ENCODE measurements at places on chromosomes 5 and 9. TPM values are rescaled to one million over a fixed set of nuclear protein-coding genes. Genes with fewer than 3 reads are reported as not detected.
A peak's percentile ranks its signal among the peaks of the same experiment; 100 is the strongest.

DNA sequence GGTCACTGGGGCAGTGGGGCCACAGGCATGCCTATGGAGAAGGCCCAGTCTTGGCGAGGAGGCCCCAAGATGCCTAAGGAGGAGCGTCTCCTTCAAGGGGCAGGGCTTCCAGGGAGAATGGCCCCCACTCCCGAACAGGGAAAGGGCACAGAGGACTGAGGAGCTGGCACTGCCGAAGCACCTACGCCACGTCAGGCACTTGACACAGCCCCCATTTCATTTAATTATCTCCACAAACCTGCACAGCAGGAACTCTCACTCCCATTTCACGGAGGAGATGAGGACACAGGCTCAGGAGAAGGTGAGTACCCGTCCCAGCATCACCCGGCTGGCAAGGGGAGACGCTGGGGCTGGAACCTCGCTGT is 26.0 kb downstream of the EGR1 start:
- H3K27me3 ChIP-seq = no peaks in the 10 kb centered on the region
- DNase-seq = no peak
- H3K36me3 ChIP-seq = no peaks in the 10 kb centered on the region
- H3K4me3 ChIP-seq = peak overlapping the region; percentile 54
- no peak overlapping the region for H3K27ac ChIP-seq
- peaks cover 44% of the 10 kb centered on the region for H3K4me1 ChIP-seq

- no peaks in the 10 kb centered on the region for H3K4me1 ChIP-seq
- H3K27ac ChIP-seq = no peak overlapping the region
- no peaks in the 10 kb centered on the region for H3K36me3 ChIP-seq
- no peak overlapping the region for H3K4me3 ChIP-seq
These were observed 72.3 kb upstream of the ANXA1 start for GRCh38 chr9:73079326-73079725.

GRCh38 chr9:79551586-79551985 is 20.2 kb upstream of the TLE4 start:
- no peaks in the 10 kb centered on the region for H3K27me3 ChIP-seq
- no peaks in the 10 kb centered on the region for H3K36me3 ChIP-seq
- no peaks in the 10 kb centered on the region for H3K4me1 ChIP-seq
- no peak for DNase-seq

DNA sequence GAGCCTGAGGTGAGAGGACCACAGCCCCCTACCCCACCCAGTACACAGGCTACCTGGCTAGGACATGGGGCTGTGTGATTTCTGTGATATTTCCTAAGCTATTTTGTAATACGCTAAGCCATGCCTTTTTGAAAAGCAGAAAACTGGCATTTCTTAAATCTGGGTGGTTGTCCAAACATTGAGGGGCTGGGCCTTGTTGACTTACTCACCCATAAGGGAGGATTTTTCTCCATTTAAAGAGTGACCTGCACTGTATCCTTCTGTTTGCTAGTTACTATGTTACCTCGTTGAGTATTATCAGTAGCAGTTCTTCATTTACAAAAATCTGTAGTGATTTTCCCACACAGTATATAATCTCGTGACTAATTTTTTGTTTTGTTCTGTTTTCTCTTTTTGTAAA is 117.5 kb upstream of the OTULINL start:
- H3K36me3 ChIP-seq = peaks cover 3% of the 10 kb centered on the region
- H3K4me3 ChIP-seq = no peak overlapping the region
- 0 out of 2 replicates have a peak, but pooled peaks cover 4% of the 10 kb centered on the region for H3K4me1 ChIP-seq
- peak overlapping the region; percentile 58 for H3K27ac ChIP-seq

GRCh38 chr5:142403583-142403982 is 78.8 kb upstream of the SPRY4 start:
- no peaks in the 10 kb centered on the region for H3K27me3 ChIP-seq
- no peak for DNase-seq
- no peak overlapping the region for H3K4me3 ChIP-seq
- no peak overlapping the region for H3K27ac ChIP-seq
- H3K4me1 ChIP-seq = peaks cover 7% of the 10 kb centered on the region

Gene ARID3C
- total RNA-seq = not detected

GRCh38 chr9:12166518-12166917 is 526.7 kb upstream of the TYRP1 start:
- H3K4me1 ChIP-seq = no peaks in the 10 kb centered on the region
- DNase-seq = no peak
- H3K4me3 ChIP-seq = no peak overlapping the region
- H3K27ac ChIP-seq = no peak overlapping the region

DNA sequence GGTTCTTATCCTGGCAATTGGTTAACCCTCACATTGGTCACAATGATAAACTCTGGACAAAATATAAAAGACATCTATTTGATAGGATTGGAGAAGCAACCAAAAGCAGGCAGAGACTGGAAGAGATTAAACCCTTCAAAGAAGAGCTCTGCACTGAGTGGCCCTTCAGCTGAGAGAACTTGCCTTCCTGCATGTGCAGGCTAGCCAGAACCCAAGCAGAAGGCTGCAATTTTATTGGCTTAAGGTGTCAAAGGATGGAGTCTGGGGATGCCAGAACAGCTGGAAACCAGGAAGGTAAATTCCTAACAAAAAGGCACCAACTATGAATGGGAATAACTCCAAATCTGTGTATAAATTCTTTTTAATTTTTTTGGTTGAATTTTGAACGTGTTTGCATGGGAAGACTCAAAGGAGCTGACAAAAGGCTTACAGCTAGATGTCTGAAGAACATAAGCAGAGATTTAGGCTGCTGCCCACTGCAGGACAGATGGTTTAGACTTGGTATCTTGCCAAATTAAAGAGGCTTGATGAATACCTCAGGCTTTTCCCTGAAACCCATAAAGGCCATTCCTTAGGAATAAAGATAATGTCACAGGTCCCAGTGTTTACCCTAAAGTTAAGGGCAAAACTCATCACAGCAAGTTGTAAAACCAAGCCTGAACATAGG is 66.3 kb downstream of the NR2F1 start:
- H3K4me3 ChIP-seq = no peak overlapping the region
- no peak overlapping the region for H3K27ac ChIP-seq
- peaks cover 7% of the 10 kb centered on the region for H3K4me1 ChIP-seq
- H3K27me3 ChIP-seq = no peaks in the 10 kb centered on the region
- no peaks in the 10 kb centered on the region for H3K36me3 ChIP-seq

DNA sequence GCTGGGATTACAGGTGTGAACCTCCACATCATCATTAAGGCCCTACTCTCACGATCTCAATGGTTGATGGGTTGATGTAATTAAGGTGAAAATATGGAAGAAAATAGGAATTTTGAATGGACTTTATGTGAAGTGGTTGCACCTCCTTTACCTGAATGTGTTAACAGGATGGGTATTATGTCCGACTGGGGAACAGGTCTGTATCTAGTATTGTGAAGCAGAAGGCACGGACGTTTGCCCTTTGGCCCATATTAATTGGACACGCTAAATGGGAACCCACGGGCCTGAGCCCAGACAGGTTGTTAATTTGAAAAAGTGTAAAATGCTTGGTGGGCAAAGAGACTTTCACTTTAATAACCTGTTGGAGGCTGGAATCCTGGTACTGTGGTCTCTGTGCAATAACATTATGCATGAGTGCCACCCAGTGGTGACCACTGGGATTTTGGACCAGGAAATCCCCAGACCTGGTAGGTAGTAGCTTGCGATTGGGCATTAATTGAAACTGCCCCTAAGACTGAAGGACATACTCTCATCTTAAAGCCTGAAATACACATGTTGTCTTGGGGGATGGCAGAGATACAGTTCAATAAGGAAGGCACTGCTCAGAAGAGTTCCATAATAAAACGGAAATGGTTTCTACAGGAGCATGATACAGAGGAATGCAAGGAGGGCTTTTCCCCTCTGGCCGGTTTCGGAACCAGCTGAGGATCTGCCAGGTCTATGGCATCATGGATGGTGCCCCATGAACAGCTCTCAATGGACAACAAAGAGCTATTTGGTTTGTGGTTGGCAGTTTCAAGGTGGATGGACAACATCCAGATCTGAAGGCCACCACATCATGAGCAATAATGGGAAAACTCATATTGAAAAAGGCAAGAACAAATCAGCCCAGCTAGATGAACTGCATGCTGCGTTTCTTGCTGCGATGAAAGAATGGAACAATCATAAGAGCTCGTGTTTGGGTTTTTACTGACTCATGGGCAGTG is 26.2 kb upstream of the BICD2 start:
- no peaks in the 10 kb centered on the region for H3K27me3 ChIP-seq
- H3K4me3 ChIP-seq = no peak overlapping the region

Gene GKAP1
- total RNA-seq = 1.1 TPM

Gene CCNH
- 39.4 TPM for total RNA-seq

Gene FCHO2
- total RNA-seq = 20.6 TPM

Gene TSLP
- total RNA-seq = not detected

Gene MLANA
- not detected for total RNA-seq

Gene CD72
- 0.95 TPM for total RNA-seq

Gene ARSK
- 5.5 TPM for total RNA-seq

GRCh38 chr9:22079873-22080341 is 70.8 kb upstream of the CDKN2B start:
- H3K4me1 ChIP-seq = peaks cover 10% of the 10 kb centered on the region
- H3K4me3 ChIP-seq = no peak overlapping the region

DNA sequence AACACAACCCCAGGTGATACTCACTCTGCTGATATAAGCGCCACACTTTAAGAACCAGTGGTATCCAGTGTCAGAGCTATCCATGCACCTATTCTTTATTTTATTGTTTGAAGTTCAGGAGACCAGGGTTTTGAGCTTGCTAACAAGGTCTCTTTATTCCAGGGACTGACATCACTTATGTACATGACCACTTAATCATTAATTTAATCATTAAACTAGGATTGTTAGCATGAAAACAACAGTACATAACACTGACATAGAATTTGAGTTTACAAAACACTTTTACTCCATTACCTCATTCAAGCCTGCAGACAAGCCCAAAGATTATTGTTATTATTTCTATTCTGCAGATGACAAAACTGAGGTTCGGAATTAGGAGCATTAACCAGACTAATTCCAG is 151.4 kb upstream of the IQGAP2 start:
- no peak overlapping the region for H3K27ac ChIP-seq
- no peaks in the 10 kb centered on the region for H3K27me3 ChIP-seq

DNA sequence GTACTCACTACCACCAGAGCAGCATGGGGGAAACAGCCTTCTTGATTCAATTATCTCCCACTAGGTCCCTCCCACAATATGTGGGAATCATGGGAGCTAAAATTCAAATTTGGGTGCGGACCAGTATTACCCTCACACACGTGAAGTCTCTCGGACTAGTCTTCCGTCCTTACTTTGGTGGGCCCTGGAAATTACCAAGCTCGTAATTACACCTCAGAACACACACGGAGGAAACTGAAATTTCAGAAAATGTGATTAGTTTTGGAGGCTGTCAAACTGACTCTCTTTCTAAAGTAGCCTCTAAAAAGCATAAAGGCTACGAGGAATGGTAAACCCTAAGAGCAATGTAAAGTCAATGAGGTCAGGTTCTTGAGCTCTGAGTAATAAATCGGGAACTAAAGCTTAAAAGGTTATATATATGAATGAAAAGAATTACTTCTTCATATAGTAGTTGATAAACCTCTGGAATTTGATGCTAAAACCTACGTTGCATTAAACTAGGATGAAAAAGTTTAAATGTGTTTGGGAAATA is 842 bp upstream of the FEM1C start:
- H3K4me1 ChIP-seq = peaks cover 20% of the 10 kb centered on the region
- DNase-seq = no peak
- H3K4me3 ChIP-seq = peak overlapping the region; percentile 37
- H3K27ac ChIP-seq = peak overlapping the region; percentile 93
- H3K27me3 ChIP-seq = no peaks in the 10 kb centered on the region

Gene DIMT1
- total RNA-seq = 31.8 TPM

GRCh38 chr9:14205463-14205862 is 108.5 kb downstream of the NFIB start:
- no peak overlapping the region for H3K4me3 ChIP-seq
- DNase-seq = no peak
- no peaks in the 10 kb centered on the region for H3K4me1 ChIP-seq
- H3K27ac ChIP-seq = no peak overlapping the region

GRCh38 chr9:118659011-118659410 is 710.2 kb downstream of the BRINP1 start:
- no peaks in the 10 kb centered on the region for H3K27me3 ChIP-seq
- no peaks in the 10 kb centered on the region for H3K36me3 ChIP-seq
- no peak for DNase-seq
- H3K4me1 ChIP-seq = no peaks in the 10 kb centered on the region
- no peak overlapping the region for H3K4me3 ChIP-seq

GRCh38 chr5:172800088-172800551 is 29.1 kb upstream of the DUSP1 start:
- peaks cover 7% of the 10 kb centered on the region for H3K4me1 ChIP-seq
- no peak overlapping the region for H3K27ac ChIP-seq
- no peaks in the 10 kb centered on the region for H3K36me3 ChIP-seq
- H3K27me3 ChIP-seq = no peaks in the 10 kb centered on the region
- peak; percentile 31 for DNase-seq

Gene INSL6
- total RNA-seq = not detected

DNA sequence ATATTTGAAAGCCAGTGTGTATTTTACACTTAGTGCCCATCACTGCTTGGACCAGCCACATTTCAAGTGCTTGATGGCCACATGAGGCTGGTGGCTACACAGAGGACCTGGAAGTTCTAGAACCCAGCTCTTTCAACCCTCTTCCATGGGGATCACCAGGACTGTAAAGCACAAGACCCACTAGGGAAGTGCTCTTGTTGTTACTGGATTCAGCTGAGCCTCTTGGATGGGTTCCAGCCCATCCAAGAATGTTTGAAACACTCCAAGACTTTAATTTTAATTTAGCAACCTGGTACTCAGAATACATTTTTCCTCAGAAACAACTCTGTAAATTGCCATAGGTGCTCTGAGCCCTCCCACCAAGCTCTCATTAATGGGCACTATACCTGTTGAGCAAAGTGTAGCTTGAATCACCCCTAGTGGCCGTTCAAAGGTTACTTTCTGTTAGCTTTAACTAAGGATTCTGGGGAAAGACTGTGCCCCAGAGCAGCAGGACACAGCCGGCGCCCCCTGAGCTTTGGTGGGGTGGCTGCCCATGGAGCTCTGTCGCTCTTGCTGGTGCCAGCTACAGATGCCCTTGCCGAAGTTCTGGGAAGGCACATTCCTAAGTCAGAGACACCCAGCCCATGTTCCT is 212.4 kb downstream of the HSD17B3 start:
- H3K4me1 ChIP-seq = peaks cover 43% of the 10 kb centered on the region
- no peak overlapping the region for H3K4me3 ChIP-seq
- H3K27ac ChIP-seq = no peak overlapping the region
- no peaks in the 10 kb centered on the region for H3K27me3 ChIP-seq
- H3K36me3 ChIP-seq = no peaks in the 10 kb centered on the region

- peaks cover 52% of the 10 kb centered on the region for H3K4me1 ChIP-seq
- H3K27me3 ChIP-seq = no peaks in the 10 kb centered on the region
- no peak overlapping the region for H3K27ac ChIP-seq
- no peaks in the 10 kb centered on the region for H3K36me3 ChIP-seq
- H3K4me3 ChIP-seq = no peak overlapping the region
These were observed 146.1 kb upstream of the RANBP3L start for GRCh38 chr5:36447776-36448175.

Gene FBXL7
- total RNA-seq = not detected

All from Caco-2 (cell line).